ENCODE measurements at places on chromosomes 4 and X.

- no peak for DNase-seq
Measured at GRCh38 chr4:48307528-48307927, 33.8 kb upstream of the SLAIN2 start.

- no peak for DNase-seq
Measured at GRCh38 chr4:40446839-40447238, 111.7 kb downstream of the CHRNA9 start.

GRCh38 chrX:24357106-24357505, 3.3 kb upstream of the SUPT20HL1 start:
- no peak for DNase-seq

DNA sequence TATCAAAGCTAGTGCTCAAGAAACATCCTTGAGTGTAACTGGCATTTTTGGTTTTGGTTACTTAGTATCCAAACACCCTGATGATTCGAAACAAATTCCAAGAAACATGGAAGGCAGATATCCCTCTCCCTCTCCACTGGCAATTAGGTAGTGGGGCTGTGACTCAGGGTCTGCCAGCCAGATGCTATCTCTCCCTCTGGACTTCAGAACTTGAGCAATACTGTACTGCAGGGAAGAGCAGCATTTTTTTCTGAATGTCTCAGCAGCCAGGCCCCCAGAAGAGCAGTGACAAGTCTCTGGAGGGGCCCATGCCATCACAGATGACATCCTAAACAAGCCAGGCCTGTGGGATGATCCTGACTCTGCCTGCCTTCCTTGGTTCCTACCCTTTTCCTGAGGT, 37.3 kb upstream of the BCORL1 start:
- DNase-seq = no peak

GRCh38 chrX:152165033-152165743, 26.8 kb upstream of the MAGEA10 start:
- DNase-seq = no peak

- DNase-seq = no peak
Measured at GRCh38 chr4:73540826-73541225, 59.3 kb downstream of the AFM start.
